SJSA1 (cell line): ENCODE measurements at places on chromosomes 7 and 10. TPM values are rescaled to one million over a fixed set of nuclear protein-coding genes. Genes with fewer than 3 reads are reported as not detected.
A peak's percentile ranks its signal among the peaks of the same experiment; 100 is the strongest.

SPRN gene
- total RNA-seq: not detected in 2 replicates

GRCh38 chr10:96896884-96897589, 64.9 kb downstream of the LCOR start:
- H3K36me3 ChIP-seq: peaks cover 3% of the 10 kb centered on the region; the same call in 1 of the 2 replicates
- H3K4me1 ChIP-seq: no peaks in the 10 kb centered on the region
- no peaks in the 10 kb centered on the region for H3K27me3 ChIP-seq
- no peak overlapping the region for H3K4me3 ChIP-seq
- H3K27ac ChIP-seq: no peak overlapping the region

GDF2 gene
- not detected in 2 replicates for total RNA-seq

MKI67 gene
- 26.7 and 50.4 TPM in 2 replicates for total RNA-seq

- H3K4me3 ChIP-seq: no peak overlapping the region
- no peak overlapping the region for H3K27ac ChIP-seq
- H3K4me1 ChIP-seq: no peaks in the 10 kb centered on the region
- no peaks in the 10 kb centered on the region for H3K36me3 ChIP-seq
Measured at GRCh38 chr10:5530412-5530806, 5.6 kb downstream of the CALML3 start.

DNA sequence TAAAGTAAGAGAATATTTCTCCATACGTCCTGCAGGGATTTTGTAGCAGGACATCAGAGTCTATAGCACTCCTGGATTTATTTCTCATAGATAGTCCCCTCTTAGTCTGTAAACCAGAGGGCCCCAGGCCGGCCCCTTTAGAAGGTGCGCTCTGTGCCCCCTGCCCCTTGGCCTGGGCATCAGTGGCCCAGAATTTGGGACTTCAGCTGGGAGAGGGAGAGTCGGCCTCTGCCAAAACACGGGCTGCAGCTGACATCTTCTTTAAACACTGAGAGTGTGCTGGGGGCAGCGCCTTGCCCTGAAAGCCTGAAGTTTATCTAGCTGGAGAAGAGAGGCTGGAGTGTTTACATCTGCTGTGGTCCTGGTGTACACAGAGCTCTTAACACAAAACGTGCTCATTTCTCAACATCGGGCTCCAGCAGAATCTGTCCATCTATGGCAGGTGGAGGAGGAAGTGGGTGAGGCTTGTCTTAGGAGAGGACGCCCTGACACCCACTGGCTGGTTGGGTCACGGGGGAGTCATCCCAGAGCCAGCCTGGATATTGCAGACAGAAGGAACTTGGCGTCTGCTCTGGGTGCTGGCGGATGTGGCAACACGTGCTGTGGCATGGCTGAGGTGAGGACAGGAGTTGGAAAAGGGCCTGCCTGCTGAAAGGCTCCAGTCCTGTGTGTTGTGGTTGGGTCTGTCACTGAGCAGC, 5.0 kb upstream of the TACR2 start:
- H3K4me1 ChIP-seq: no peaks in the 10 kb centered on the region
- no peak overlapping the region for H3K27ac ChIP-seq
- 0 out of 2 replicates have a peak, but pooled peaks cover 5% of the 10 kb centered on the region for H3K27me3 ChIP-seq
- no peak overlapping the region for H3K4me3 ChIP-seq
- no peak for DNase-seq

DNA sequence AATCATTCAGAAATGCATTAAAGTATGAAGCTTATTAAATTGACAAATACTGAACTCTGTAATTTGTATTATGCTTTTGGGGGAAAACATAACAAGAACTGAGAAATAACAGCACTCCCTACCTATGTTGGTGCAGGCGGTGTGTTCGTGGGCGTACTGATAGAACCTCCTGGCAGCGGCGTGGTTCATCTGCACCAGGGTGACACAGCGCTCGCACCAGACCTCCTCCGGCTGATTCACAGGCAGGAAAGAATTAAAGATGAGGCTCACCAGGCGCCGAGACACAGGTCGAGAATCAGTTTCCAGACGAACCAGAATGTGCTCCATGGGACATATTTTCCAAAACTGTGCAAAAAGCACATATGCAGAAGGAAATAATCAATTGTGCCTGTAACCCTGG, 40.2 kb downstream of the NCAPG2 start:
- H3K36me3 ChIP-seq: peaks cover 86% of the 10 kb centered on the region
- DNase-seq: no peak
- 0 out of 2 replicates have a peak overlapping the region, but pooled peaks have one; percentile 42 for H3K27ac ChIP-seq

GRCh38 chr10:95758351-95759025, 2.5 kb downstream of the ENTPD1 start:
- no peak overlapping the region for H3K4me3 ChIP-seq
- no peaks in the 10 kb centered on the region for H3K27me3 ChIP-seq
- H3K36me3 ChIP-seq: no peaks in the 10 kb centered on the region

DNA sequence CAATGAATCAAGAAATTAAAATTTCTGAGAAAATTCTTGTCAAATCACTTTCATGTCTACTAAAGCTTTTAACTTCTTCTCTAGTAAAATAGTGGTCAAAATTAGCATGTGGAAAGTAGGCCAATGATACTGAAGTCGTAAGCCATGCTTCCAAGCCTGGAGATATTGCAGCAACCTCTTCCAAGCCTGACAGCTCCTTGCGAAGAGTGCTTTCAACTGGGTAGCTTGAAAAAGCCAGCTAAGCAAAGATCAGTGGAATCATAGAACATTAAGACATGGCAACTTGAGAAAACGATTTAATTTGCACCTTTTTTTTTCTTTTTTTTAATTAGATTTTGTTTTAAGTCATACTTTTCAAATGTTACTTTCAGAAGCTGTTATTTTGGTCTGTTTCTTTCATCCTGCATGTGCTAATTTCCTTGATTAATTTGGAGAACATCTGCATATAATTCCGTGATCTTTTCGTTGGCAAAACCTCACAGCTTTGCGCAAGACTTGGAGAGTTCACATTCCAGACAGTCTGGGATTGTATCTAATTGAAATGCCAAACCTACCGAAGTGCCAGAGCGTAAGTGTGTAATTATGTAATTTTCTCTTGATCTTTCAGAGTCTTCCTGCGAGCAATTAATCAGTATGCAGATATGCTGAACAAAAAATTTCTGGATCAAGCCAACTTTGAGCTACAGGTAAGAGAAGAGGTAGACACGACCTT, 142.2 kb upstream of the INSYN2A start:
- H3K4me3 ChIP-seq: no peak overlapping the region
- H3K4me1 ChIP-seq: no peaks in the 10 kb centered on the region
- H3K27me3 ChIP-seq: no peaks in the 10 kb centered on the region

DNA sequence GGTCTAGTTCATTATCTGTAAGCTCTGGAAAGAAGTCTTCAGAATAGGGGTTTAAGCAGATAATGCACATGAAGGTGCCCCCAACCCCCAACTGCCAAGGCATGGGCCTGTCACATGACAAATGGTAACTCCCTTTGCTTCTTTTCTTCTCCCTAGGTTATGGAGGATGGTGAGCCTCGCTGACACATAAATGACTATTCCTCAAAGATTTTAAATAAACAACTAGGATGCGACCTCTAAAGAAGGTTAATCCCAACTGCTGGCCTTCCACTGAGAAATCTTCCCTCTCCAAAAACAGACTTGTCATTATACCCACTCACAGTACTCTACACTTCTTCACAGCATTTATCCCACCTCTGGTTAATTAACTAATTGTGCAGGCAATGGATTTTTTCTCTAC, 75.7 kb upstream of the FAM133B start:
- DNase-seq: no peak
- no peak overlapping the region for H3K4me3 ChIP-seq
- peaks cover 29% of the 10 kb centered on the region for H3K4me1 ChIP-seq
- peaks cover 58% of the 10 kb centered on the region for H3K36me3 ChIP-seq
- peak overlapping the region; percentile 32 for H3K27ac ChIP-seq
- H3K27me3 ChIP-seq: no peaks in the 10 kb centered on the region

- H3K4me3 ChIP-seq: no peak overlapping the region
- H3K27ac ChIP-seq: no peak overlapping the region
- peaks cover 44% of the 10 kb centered on the region for H3K27me3 ChIP-seq
- no peaks in the 10 kb centered on the region for H3K36me3 ChIP-seq
Measured at GRCh38 chr7:4880218-4880617, 3.3 kb downstream of the RADIL start.
